ENCODE measurements at places on chromosomes 16 and 17.

DNA sequence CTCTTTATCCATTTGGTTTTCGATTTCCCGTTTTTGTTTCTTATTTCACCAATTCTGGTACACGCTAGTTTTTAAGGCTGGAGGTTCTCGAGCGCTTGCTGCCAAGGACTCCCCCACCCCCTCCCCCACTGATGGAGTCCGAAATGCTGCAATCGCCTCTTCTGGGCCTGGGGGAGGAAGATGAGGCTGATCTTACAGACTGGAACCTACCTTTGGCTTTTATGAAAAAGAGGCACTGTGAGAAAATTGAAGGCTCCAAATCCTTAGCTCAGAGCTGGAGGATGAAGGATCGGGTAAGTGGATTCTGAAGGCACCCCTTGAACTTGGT lies 825 bp downstream of the RPTOR start:
- no peak for DNase-seq

- no peak for DNase-seq
Observed at GRCh38 chr16:66551348-66551759, 1.0 kb upstream of the CKLF start.

DNA sequence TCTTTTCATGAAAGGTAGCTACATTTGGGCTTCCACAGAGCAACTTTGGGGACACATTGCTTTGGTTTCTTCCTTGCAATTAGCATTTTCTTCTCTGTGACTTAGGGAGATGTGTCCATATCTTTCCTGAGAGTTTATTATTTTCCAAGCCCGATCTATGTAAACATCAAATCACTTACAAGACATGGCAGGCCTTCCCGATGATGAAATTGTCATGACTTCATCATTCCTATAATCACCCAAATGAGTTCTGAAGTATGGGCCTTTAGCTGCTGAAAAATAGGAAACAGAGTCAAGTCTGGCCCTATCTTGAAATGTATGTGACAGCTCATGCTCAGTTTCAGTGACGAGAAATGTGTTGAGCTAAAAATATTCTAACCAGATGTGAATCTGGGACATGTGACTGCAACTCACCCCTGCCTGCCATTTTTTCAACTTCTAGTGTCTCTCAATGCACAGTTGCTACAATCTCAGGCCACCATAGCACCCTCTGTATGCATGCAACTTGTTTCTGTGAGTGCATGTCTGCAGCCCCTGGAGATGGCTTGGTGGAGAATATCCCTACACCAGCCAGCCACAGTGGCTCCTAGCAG lies 199.6 kb upstream of the MAF start:
- DNase-seq: no peak

- no peak for DNase-seq
Observed at GRCh38 chr17:77853191-77853977, 105.1 kb upstream of the TNRC6C start.

- DNase-seq: no peak
Observed at GRCh38 chr17:77068915-77069314, 71.9 kb upstream of the SEC14L1 start.

Data from LNCaP clone FGC (cell line).